ENCODE measurements at places on chromosomes 5 and 9.

GRCh38 chr9:33129251-33129885 is 37.8 kb downstream of the B4GALT1 start:
- no peak for DNase-seq

DNA sequence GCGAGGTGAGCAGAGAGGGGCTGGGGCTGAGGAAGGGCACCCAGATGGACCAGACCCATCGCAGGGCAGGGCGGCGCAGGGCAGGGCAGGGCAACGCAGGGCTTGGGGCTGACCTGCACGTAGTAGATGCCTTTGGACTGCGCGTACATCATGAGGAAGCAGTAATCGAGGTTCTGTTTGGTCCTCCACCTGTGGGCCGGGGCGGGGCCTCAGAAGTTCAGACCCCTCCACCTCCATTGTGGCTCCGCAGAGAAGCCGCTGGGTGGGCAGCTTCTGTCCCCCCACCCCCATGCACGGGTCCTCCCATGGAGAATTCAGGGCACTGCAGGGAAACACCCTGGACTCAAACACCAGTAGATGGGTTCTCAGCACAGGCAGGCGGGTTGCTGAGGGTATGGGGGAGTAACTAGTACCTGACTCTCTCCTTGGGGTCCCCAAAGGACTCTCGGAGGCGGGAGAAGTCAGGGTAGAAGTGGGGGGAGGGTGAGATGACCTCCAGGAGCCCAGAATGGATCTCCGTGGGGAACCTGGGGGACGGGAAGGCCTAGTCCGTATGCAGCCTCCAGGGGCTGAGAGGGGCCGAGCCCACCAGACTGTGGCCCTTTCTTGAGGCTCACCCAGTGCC is 6.4 kb downstream of the LTC4S start:
- no peak for DNase-seq

GRCh38 chr5:137751869-137752491 is 2.2 kb downstream of the HNRNPA0 start:
- no peak for DNase-seq

DNA sequence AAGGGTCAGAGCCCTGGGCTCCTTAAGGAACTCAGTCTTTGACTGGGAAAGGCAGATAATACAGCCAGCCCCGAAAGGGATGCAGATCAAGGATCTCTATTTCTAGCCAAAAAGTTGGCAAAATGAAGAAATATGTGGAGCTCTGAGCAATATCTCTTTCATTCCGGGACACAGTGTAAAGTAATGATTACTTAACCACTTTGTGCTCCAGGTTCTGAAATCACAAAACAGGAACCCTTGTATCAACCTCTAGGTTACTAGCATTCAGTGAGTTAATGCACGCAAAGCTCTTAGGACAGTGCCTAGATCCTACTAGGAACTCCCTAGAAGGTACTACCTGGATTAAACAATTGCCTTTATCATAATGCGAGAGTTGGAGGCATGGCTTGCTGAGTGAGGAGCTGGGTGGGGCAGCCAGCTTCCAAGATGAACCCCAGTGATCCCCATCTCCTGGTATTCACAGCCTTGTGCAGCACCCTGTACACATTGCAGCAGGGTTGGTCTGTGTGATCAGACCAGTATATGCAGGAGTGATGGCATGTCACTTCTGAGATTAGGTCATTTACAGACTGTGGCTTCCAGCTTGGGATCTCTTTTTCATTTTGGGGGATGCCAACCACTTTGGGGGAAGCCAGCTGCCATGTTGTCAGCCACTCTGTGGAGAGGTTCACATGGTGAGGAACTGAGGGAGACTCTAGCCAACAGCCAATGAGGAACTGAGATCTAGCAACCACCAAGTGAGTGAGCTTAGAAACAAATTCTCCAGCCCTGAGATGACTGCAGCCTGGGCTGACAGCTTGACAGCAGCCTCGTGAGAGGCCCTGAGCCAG is 103.1 kb upstream of the SLC44A1 start:
- DNase-seq = no peak

DNA sequence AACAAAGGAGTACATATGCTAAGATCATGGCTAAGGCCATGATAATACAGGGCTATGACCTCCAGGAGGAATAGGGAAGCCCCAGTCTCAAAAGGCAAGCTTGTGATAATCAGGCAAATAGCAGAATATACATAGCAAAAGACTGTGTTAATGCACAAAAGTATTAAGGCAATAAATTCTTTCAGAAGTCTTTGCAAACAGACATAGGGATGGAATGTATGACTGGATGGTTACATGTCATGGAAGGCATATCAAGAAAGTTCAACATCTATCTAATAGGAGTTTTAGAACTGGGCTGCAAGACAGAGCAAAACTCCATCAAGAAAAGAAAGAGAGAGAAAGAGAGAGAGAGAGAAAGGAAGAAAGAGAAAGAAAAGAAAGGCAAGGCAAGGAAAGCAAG is 264.5 kb upstream of the CDH6 start:
- DNase-seq = no peak

DNA sequence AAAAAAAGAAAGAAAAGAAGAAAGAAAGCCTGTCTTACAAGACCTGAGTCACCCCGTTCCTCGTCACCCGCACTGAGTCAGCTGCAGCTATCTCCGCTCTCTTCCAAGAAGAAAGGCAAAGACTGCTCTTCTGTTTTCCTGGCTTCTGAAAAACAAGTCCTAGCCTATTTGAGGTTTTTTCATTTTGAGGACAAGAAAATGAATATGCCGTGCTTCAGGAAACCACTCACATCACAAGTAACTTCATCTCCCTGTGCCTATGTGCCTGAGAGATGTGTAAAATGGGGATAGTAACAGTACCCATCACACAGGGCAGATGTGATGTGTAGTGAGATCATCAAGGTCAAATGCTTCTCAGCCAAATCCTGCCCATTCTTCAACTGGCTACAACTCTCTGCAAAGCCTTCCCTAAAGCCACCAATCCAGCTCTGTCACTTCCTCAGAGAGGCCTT is 78.4 kb downstream of the GLDC start:
- DNase-seq = no peak

GRCh38 chr9:30197954-30198353 is 2186.5 kb upstream of the ACO1 start:
- no peak for DNase-seq

DNA sequence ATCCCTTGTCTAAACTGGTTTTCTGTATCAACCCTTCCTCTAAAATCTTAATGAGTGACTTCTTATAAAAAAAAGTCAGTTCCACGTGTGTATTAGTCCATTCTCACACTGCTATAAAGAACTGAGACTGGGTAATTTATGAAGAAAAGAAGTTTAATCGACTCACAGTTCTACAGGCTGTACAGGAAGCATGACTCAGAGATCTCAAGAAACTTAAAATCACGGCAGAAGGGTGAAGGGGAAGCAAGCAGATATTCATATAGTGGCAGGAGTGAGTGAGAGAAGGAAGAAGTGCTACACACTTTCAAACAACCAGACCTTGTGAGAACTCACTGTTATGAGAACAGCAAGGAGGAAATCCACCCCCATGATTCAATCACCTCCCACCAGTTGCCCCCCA is 307.8 kb upstream of the ARRDC3 start:
- no peak for DNase-seq

GRCh38 chr9:80143899-80144298 is 572.1 kb downstream of the TLE4 start:
- no peak for DNase-seq

- DNase-seq = no peak
Measured at GRCh38 chr5:58670582-58670981, 87.7 kb downstream of the RAB3C start.

DNA sequence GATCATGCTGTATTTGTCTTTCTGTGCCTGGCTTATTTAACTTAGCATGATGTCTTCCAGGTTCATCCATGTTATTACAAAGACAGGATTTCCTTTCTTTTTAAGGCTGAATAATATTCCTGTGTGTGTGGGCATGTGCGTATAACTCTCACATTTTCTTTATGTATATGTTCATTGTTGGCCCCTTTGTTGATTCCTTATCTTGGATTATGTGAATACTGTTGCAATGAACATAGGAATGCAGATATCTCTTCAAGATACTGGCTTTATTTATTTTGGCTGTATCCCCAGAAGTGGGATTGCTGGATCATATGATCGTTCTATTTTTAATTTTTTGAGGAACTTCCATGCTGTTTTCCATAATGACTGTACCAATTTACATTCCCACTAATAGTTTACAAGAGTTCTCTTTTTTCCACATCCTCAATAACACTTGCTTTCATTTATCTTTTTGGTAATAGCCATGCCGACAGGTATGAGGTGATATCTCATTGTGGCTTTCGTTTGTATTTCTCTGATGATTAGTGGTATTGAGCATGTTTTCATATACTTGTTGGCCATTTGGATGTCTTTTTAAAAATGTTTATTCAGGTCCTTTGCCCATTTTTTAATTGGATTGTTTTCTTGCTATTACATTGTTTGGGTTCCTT is 38.0 kb downstream of the CREBRF start:
- DNase-seq = no peak

GRCh38 chr5:72857396-72857795 is 40.9 kb downstream of the TNPO1 start:
- DNase-seq = no peak

GRCh38 chr5:159198063-159199036 is 11.0 kb downstream of the RNF145 start:
- no peak for DNase-seq

GRCh38 chr5:36982146-36982545 is 105.6 kb downstream of the NIPBL start:
- no peak for DNase-seq

DNA sequence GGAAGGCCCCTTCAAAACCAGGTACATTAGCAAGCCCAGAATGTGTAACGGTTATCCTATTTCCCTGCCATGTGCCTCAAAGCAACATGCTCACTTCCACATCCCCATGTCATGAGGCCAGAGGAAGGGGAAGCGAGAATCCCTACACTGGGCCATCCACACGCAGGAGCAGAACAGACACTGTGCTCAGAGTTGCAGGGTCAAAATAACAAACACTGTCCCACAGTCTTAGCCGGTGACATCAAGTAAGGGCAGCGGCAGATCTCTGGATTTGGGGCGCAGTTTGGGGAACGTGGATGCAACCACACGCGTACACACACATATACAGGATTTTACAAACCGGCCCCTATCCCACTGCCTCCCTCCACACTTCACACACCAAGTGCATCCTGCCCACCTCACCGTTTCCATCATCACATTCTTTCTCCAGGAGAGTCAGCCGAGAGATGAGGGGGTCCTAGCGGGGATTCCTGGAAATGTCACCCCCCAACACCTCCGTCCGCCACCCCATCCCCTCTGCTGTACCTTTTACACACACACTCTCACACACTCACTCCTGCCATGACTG is 776 bp downstream of the APBA1 start:
- no peak for DNase-seq

GRCh38 chr5:126809916-126810315 is 33.0 kb downstream of the LMNB1 start:
- DNase-seq = no peak

- DNase-seq = no peak
Measured at GRCh38 chr5:21225223-21226064, 1237.4 kb upstream of the CDH18 start.

- no peak for DNase-seq
Measured at GRCh38 chr5:62268234-62268633, 37.8 kb upstream of the KIF2A start.

DNA sequence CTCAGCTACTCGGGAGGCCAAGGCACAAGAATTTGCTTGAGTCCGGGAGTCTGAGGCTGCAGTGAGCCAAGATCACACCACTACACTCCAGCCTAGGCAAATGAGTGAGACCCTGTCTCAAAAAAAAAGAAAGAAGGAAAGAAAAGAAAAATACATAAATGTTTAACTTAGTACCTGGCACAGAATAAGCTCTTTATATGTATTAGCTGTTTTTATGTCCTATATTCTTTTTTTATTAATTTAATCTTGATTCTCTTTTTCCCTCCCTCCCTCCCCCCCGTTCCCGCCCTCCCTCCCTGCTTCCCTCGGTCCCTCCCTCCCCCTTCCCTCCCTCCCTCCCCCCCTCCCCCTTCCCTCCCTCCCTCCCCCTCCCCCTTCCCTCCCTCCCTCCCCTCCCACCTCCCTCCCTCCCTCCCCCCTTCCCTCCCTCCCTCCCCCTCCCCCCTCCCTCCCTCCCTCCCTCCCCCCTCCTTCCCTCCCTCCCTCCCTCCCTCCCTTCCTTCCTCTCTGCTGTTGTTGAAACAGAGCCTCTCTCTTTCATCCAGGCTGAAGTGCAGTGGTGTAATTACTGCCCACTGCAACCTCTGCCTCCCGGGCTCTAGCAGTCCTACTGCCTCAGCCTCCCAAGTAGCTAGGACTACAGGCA is 135.8 kb upstream of the GRHPR start:
- no peak for DNase-seq

- DNase-seq = no peak
Measured at GRCh38 chr9:110095776-110096175, 112.2 kb downstream of the C9orf152 start.

GRCh38 chr5:23103566-23103965 is 250.4 kb upstream of the CDH12 start:
- DNase-seq = no peak

- DNase-seq = no peak
Measured at GRCh38 chr9:227860-228259, 13.2 kb downstream of the DOCK8 start.

- no peak for DNase-seq
Measured at GRCh38 chr5:168301593-168302390, 10.3 kb downstream of the WWC1 start.

GRCh38 chr9:90970608-90971007 is 169.0 kb downstream of the SYK start:
- no peak for DNase-seq

GRCh38 chr9:128818839-128819715 is 777 bp downstream of the ENDOG start:
- no peak for DNase-seq

DNA sequence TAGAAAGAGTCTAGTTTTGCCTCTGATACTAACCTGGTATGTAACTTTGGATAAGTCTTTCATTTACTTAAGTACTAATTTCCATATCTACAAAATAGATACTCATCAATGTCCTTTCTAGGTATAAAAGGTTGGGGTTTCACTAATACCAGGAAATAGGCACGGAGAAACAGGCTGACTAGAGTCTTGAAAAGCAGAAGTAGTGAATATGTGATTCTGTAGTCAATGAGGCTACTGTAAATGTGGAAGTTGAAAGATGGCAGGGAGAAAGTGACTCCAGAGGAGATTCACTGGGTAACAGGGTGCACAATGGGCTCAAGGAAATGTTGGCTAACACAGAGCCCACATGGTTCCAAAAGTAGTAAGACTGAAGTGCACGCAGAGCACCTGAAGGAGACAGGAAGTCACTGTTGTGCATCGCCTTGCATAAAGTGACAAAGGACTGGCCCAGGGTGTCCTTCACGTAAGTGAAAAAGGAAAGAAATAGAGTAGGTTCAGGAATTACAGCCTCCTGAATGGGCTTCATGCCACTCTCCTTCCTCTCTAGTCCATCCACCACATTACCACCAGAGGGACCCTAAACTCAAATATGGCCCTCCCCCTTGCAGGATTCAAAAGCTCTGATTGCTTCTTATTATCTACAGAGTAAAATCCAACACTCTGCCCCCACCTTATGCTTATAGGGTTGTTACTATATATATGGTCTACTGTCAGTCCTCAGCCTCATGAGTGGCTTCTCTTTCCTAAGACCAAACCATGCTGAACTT is 288.0 kb upstream of the SMARCA2 start:
- DNase-seq = no peak

GRCh38 chr5:68252673-68253623 is 37.4 kb downstream of the PIK3R1 start:
- no peak for DNase-seq
